ENCODE measurements at places on chromosomes 2 and 18. TPM values are rescaled to one million over a fixed set of nuclear protein-coding genes. Genes with fewer than 3 reads are reported as not detected.
A peak's percentile ranks its signal among the peaks of the same experiment; 100 is the strongest.

DNA sequence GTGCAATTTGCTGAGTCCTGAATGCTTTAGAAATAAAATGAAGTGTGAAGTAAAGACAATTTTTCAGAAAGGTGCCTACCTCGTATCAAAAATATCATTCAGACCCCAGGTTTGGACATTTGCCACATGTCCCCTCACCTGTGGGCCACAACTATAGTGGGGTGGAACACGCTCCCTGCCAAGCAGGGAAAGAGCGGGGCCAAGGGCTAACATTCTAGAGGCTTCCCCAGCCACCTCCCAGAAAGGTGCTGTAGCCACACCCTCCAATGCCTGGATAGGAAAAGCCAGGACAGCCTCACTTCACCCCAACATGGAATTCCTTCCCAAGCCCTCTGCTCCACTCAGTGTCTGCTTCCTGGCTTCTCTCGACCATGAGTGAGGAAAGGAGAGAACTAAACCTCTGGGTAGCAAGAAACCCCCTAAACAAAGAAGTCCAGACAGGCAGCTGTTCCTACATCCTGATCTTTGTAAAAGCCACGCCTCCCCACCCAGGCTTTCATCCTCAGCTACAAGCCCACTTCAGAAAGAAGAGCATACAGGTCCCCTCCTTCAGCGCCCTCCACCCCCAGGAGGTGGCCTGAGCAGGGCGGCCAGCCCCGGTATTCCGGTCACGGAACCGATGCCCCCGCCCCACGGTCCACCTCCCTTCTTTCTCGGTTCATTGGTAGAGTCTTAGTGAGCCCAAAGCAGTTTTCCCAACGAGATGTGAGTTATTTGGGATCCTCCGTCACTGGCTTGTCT, 2.1 kb downstream of the COL6A3 start:
- peak overlapping the region; percentile 92 for H3K27ac ChIP-seq
- H3K4me3 ChIP-seq, result peak overlapping the region; percentile 90
- no peak for DNase-seq
- H3K36me3 ChIP-seq, result peaks cover 2% of the 10 kb centered on the region
- no peaks in the 10 kb centered on the region for H3K27me3 ChIP-seq

- no peaks in the 10 kb centered on the region for H3K36me3 ChIP-seq
- no peak overlapping the region for H3K4me3 ChIP-seq
- peak; percentile 22 for DNase-seq
- no peak overlapping the region for H3K27ac ChIP-seq
- H3K27me3 ChIP-seq, result no peaks in the 10 kb centered on the region
Measured at GRCh38 chr2:133378928-133379549, 189.2 kb downstream of the NCKAP5 start.

DNA sequence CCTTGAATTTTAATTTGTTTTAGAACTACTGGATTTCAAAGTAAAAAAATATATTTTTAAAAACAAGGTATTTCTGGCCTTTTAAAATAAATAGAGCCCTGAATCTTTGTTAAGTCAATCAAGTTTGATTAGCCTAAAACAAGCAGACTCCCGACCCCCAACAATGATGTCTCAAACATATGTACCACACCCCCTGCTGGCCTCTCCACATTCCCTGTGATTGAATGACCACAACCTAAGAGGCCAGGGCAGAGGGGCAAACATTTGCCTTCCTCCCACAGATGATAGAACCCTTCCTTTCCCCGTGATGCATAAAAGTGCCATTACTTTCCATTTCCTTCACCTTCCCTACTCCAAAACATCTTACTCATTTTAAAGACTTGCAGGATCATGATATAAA, 130.9 kb downstream of the STK39 start:
- no peak for DNase-seq
- H3K4me3 ChIP-seq, result no peak overlapping the region
- H3K27me3 ChIP-seq, result no peaks in the 10 kb centered on the region
- no peaks in the 10 kb centered on the region for H3K36me3 ChIP-seq
- H3K4me1 ChIP-seq, result peaks cover 4% of the 10 kb centered on the region

CCDC88A gene
- total RNA-seq, result 34.7 TPM

PELI1 gene
- 5.9 TPM for total RNA-seq
